ENCODE measurements at places on chromosomes 13 and 19.

- no peak overlapping the region for H3K27ac ChIP-seq
- no peak overlapping the region for H3K4me3 ChIP-seq
- H3K36me3 ChIP-seq, result no peaks in the 10 kb centered on the region
- H3K4me1 ChIP-seq, result no peaks in the 10 kb centered on the region
- no peak for DNase-seq
Measured at GRCh38 chr19:56942756-56943155, 102.2 kb upstream of the PEG3 start.

DNA sequence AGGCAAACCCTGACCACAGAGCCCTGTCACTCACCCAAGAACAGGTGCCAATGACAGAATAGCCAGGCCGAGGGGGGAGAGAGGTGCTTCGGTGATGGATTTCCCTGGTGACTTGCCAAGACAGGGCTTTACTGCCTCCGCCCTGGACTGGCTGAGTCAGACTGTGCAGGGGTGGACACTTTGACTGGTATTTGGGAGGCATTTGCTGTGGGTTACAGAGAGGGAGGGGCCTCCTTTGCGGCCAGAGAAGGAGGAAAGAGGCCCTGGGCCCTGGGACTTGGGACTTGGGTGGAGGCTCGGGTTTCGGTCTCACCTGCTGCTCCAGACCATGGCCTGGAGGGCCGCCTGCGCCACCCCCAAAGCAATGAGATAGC is 4.6 kb upstream of the EPS8L1 start:
- DNase-seq, result no peak
- H3K27ac ChIP-seq, result no peak overlapping the region
- H3K27me3 ChIP-seq, result peaks cover 82% of the 10 kb centered on the region
- H3K4me3 ChIP-seq, result no peak overlapping the region

- no peak overlapping the region for H3K4me3 ChIP-seq
- DNase-seq, result no peak
- H3K27ac ChIP-seq, result no peak overlapping the region
- H3K4me1 ChIP-seq, result no peaks in the 10 kb centered on the region
Measured at GRCh38 chr13:94259984-94260383, 219.5 kb downstream of the DCT start.

- H3K4me3 ChIP-seq, result peak overlapping the region; percentile 55
- no peaks in the 10 kb centered on the region for H3K27me3 ChIP-seq
- H3K27ac ChIP-seq, result peak overlapping the region; percentile 98
- peaks cover 10% of the 10 kb centered on the region for H3K4me1 ChIP-seq
Measured at GRCh38 chr19:5693195-5694166, 3.4 kb downstream of the RPL36 start.

- H3K27me3 ChIP-seq, result peaks cover 23% of the 10 kb centered on the region
- no peak for DNase-seq
- no peak overlapping the region for H3K4me3 ChIP-seq
- H3K4me1 ChIP-seq, result peaks cover 4% of the 10 kb centered on the region
- H3K27ac ChIP-seq, result no peak overlapping the region
Measured at GRCh38 chr13:21639561-21639960, 31.3 kb upstream of the FGF9 start.

DNA sequence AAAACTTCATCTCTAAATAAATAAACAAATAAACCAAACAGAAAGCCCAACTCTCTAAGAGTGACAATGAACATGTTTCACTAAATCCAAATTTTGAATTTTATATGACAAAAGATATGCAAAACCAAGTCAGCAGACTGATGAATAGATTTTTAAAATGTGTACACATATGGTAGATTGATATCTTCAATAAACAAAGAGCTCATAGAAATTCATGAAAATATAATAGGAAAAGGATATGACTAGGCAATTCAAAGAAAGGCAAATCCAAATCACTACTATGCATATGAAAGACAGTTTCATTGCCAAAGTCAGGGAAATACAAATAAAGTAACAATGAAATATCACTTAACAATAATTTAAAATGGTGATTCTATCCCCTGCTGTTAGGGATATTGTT is 63.7 kb upstream of the NBEA start:
- no peak for DNase-seq
- no peaks in the 10 kb centered on the region for H3K27me3 ChIP-seq
- H3K27ac ChIP-seq, result no peak overlapping the region
- H3K4me3 ChIP-seq, result no peak overlapping the region
- H3K36me3 ChIP-seq, result no peaks in the 10 kb centered on the region

GRCh38 chr13:33127009-33127551 is 110.9 kb downstream of the KL start:
- no peaks in the 10 kb centered on the region for H3K4me1 ChIP-seq
- H3K27ac ChIP-seq, result no peak overlapping the region
- no peaks in the 10 kb centered on the region for H3K36me3 ChIP-seq
- DNase-seq, result no peak
- H3K27me3 ChIP-seq, result no peaks in the 10 kb centered on the region
- H3K4me3 ChIP-seq, result no peak overlapping the region

Data from effector memory CD8-positive, alpha-beta T cell (primary cell).